ENCODE measurements at places on chromosomes 1 and 21.

DNA sequence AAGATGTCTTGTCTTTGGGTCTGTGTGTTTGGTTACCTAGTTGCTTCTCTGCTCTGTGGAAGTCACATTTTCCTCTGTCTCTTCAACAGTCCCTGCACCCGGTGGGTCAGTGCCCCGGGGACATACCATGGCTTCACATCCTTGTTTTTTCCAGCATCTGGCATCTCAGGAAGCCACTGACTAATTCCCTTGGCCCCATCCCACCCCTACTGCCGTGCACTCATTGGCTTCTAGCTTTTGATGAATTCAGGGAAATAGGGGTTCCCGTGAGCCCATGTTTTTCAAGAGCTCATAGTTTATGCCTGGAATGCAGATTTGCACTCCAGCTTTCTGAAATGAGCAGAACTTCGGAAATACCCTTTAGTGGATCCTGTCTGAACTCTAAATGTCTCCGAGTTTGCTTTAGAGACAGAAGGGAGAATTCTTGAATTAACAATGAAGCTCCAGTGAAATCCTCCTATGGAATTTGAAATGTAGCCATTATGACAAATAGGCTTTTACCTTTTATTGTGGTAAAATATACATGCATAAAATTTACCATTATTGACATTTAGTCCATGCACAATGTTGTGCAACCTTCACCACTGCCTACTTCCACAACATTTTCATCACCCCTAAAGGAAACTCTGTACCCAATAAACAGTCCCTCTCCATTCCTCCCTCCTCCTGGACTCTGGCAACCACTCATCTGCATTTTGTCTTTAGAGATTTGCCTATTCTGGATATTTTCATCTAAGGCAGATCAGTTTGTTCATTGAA lies 67.5 kb downstream of the CLIC6 start:
- no peak for DNase-seq

DNA sequence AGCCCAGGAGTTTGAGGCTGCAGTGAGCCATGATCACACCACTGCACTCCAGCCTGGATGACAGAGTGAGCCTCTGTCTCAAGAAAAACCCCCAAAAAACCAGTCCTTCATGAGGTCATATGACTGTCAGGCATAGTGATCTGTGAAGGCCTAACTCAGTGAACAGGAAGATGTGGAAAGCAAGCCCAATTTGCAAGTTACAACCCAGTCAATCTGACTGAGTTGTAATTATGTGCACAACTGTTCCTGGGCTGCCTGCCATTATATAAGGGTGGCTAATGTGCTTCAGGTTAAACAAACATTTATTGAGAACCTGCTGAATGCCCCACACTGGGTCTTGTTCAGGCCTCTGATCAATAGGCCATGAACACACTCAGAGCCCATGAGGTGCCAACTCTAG lies 38.2 kb upstream of the KIRREL1 start:
- DNase-seq = no peak

DNA sequence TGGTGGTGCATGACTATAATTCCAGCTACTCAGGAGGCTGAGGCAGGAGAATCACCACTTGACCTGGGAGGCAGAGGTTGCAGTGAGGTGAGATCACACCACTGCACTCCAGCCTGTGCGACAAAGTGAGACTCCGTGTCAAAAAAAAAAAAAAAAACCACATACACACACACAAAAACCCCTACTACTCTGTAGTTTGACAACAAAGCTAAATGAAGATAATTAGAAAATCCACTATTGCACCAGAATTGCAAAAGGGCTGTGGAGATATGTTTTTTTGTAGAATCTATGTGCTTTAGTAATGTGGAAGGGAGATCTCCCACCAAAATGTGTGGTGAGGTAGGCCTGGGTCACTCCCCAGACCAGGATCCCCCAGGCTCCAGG lies 32.2 kb upstream of the KHDRBS1 start:
- no peak for DNase-seq

DNA sequence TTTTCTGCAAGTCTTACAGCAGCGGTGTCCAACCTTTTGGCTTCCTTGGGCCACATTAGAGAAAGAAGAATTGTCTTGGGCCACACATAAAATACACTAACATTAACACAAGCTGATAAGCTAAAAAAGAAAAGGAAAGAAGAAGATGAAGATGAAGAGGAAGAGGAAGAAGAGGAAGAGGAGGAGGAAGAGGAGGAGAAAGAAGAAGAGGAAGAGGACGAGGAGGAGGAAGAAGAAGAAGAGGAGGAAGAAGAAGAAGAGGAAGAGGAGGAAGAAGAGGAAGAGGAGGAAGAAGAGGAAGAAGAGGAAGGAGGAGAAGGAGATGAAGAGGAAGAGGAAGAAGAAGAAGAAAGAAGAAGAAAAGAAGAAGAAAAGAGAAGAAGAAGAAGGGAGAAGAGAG lies 230.7 kb downstream of the DENND1B start:
- DNase-seq = no peak

GRCh38 chr1:158054721-158055120 lies 61.3 kb downstream of the KIRREL1 start:
- no peak for DNase-seq

DNA sequence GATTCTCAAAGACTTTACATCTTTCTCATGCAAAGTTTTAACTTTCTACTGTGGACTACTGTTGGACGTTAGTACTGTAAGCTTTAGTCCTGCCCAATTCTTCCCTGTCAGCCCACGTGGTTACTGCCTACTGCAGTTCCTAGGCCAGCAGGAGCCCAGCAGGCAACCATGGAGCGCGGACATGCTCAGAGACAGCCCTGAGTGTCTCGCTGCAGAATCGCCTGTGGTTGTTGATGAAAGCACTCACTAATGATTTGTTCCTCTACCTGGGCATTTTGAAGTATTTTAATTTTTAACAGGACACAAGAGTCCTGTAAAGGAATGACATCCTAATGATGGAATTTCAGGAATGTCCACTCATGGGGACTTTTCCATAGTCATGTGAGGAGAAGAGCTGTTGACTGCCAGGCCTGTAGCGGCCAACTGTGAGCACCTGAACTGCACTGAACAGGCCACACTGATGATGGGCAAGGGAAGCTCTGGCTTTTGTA lies 44.1 kb downstream of the PGBD5 start:
- DNase-seq = no peak

DNA sequence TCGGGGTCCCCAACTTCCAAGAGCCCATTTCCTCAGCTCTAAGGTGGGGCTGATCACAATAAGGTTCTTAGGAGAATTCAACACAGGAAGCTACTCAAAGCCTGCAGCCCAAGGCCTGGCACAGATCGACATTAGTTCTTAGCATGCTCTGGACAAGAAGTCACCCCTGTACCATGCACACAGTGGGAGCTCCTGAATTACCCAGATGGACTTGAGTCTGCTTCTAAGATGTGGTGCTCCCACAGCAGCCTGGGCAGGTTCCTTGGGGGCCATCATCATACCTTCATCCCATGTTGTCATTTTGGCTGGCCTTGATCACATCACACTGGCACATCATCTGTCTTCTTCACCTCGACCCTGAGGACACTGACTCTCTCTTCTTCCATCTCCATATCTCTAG lies 153.3 kb upstream of the VAMP3 start:
- DNase-seq = no peak

DNA sequence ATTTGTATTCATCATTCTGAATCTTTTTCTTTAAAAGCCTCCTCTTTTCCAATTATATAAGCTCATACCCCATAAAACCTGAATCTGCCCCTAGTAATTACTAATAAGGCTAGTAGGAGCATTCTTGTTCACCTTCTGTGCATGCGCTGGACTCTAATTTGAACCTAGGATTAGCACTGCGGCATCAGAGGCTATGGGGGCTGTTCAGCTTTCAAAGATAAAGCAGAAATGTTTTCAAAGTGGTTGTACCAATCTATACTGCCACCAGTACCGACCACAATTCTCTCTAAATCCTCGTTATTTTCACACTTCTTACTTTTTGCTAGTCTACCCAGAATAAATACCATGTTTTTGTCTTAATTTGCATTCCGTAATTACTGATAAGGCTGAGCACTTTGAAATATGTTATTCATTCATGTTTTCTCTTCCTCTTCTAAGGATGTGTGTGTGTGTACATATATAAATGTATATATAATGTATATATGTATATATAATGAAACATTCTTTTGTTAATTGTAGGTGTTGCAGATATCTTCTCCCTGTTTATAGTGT lies 1.6 kb upstream of the DDX59 start:
- no peak for DNase-seq

GRCh38 chr1:111982428-111982827 lies 7.0 kb downstream of the KCND3 start:
- DNase-seq = no peak

GRCh38 chr1:156151093-156151688 lies 2.2 kb upstream of the SEMA4A start:
- no peak for DNase-seq

DNA sequence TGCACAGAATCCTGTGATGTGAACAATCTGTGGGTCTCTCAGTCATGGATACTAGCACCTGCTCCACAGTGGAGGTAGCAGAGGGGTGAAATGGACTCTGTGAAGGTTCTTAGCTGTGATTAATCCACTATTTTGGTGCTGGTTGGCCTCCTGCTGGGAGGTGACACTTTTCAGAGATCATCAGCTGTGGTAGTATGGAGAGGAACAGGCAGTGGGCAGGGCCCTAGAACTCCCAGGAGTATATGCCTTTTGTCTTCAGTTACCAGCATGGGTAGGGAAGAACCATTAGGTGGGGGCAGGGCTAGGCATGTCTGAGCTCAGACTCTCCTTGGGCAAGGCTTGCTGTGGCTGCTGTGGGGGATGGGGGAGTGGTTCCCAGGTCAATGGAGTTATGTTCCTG lies 54.0 kb upstream of the KCNJ15 start:
- no peak for DNase-seq

- no peak for DNase-seq
Measured at GRCh38 chr1:8376358-8376840, 58.5 kb downstream of the SLC45A1 start.

GRCh38 chr1:225654688-225655508 lies 2.0 kb upstream of the ENAH start:
- no peak for DNase-seq

GRCh38 chr1:49187056-49187455 lies 410.4 kb upstream of the BEND5 start:
- DNase-seq = no peak

GRCh38 chr1:94036730-94037129 lies 84.2 kb downstream of the ABCA4 start:
- DNase-seq = peak; percentile 67

- DNase-seq = no peak
Measured at GRCh38 chr21:34126691-34127090, 53.3 kb downstream of the MRPS6 start.

GRCh38 chr1:172448995-172449584 lies 5.2 kb upstream of the PIGC start:
- no peak for DNase-seq
